ENCODE measurements at places on chromosomes 2 and 18.

DNA sequence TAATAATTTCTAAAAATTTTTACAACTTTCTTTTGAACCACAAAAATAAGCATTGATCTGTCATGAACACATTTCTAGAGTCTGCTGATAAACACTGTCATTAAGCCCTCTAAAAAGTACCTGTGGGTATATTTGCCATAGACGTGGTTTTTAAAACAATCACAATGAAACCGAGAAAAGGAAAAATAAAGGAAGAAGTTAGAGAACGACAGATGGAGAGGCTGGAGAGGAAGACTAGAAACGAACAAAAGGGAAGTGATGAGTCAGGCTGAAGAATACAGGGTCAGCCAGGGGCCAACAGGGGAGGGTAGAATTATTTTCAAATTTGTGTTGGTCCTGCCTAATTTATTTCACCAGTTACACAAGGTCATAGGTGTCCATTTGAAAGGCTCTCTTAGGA lies 62.0 kb downstream of the MYL12B start:
- no peak for DNase-seq

DNA sequence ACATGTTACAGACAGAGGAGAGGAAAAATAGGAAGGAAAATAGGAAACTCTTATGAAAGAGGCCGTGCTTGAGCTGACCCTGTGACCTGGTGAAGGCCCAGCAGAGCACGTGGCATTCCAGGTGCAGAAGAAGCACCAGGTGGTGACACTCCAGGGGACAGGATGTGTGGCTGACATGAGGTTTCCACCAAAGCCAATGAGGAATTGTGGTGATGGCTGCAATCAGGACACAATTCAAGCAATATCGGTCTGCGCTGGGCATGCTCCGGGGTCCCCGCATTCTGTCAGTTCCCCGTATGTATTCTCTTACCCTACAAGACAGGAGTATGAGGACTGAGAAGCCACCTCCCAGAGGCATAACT lies 504.2 kb downstream of the EIPR1 start:
- no peak for DNase-seq

DNA sequence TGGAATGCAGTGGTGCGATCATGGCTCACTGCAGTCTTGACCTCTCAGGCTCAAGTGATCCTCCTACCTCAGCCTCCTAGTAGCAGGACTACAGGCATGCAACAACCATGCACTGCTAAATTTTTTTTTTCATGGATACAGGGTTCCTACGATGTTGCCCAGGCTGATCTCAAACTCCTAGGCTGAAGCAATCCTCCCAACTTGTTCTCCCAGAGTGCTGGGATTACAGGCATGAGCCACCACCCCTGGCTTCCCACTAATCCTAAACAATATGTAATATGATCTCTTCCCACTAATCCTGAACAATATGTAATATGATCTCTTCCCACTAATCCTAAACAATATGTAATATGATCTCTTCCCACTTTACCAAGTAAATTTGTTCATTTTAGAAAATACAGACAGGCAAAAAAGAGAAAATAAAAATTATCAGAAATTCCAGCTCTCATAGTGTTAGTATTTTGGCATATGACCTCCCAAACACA lies 33.7 kb upstream of the C18orf32 start:
- DNase-seq, result no peak

DNA sequence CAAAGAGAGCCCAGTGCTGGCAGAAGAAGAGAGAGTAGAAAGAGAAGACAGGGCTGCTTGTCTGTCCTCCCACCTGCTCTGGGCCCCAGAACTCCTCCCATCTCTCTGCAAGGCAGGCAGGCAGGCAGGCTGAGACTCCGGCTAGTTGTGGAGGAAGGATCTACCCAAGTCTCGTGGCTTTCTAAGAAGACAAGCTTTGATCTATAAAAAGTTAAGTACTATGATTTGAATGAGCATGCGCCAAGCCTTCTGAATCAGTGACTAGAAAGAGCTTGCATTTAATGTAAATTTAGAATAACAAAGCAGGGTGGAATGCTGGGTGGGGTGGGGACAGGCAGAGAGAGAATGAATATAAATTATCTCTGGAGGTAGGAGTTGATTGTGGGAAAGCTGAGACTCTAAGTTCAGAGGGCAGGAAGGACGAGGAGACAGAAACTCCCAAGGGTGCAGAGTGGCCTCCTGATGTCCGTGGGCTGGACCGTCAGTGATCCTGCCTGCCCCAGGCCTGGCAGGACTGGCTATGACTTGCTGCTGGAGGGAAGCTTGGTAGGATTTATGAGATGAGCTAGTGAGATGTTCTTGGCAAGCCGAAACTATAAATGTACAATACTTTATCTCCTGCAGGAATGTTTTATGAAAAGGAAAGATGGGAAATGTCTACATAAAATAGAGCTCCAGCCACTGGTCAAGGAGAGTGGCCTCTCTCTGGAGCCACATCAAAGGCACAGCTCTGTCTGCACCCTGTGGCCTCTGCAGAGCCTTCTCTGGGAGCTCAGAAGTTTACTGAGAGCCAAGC lies 447.5 kb downstream of the TNS1 start:
- no peak for DNase-seq

DNA sequence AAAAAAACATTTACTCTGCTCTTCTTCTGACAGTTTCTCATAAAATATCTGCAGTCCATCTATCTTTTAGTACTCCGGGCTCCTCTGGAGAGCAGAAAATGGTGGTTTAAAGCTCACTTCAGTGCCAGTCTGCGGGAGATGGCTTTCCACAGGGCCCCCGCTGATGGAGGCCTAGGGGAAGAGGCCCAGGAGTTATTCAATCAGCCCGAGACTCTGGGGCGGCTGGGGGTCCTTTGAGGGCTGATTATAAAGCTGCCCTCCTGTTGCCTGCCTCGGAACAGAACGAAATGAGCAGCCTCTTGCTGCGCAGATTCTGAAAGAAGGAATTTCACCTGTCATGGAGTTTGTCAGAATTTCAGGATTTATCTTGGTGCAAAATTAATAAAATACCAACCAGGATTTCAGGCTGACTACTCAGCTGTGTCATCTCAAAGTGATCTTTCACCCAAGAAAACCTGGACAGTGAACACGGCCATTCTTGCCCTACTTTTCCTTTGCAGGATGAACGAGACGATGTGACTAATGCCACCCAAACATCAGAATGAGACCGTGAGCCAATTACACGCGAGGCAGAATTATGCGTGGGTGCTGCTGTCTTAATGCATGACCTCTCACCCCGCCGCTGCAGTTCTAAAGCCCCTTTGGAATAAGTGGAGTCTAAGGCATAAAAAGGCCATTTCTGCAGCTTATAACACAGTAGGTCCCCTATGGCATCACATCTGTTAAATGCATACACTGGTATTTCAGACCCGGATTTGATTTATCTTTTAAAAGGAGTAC lies 273.8 kb downstream of the ZNF521 start:
- no peak for DNase-seq

GRCh38 chr2:220366765-220367164 lies 739.3 kb downstream of the SLC4A3 start:
- no peak for DNase-seq

DNA sequence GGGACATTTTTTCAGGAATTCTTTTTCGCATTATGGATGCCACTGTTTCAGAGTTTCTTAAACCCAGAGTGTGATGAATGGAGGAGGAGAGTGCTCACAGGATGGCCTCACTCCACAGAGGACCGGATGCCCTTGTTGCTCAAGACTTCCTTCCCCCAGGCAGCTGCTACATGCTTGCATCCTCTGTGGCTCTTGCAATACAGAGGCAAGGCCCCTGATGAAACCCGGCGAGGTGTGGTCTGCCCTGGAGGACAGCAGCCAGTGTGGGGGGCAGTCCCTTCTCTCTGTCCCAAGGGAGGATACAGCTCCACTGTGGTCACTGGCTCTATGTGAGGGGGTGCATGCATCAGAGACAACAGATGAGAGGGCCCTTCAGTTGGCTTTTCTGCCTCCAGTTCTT lies 109.6 kb downstream of the SH3RF3 start:
- no peak for DNase-seq

- DNase-seq, result no peak
Measured at GRCh38 chr2:45439788-45440773, 171.0 kb downstream of the SRBD1 start.

Data from activated gamma-delta T cell treated with anti-CD3 and anti-CD28 coated beads, Interleukin-2, amount 50 U/mL, for 16 hours (primary cell).